ENCODE measurements at places on chromosomes 2 and 18.

GRCh38 chr2:235859651-235860050 lies 308.5 kb downstream of the GBX2 start:
- no peak for DNase-seq

GRCh38 chr2:98390571-98391476 lies 44.6 kb downstream of the CNGA3 start:
- no peak for DNase-seq

- DNase-seq, result no peak
Observed at GRCh38 chr2:1826226-1826905, 82.1 kb upstream of the PXDN start.

DNA sequence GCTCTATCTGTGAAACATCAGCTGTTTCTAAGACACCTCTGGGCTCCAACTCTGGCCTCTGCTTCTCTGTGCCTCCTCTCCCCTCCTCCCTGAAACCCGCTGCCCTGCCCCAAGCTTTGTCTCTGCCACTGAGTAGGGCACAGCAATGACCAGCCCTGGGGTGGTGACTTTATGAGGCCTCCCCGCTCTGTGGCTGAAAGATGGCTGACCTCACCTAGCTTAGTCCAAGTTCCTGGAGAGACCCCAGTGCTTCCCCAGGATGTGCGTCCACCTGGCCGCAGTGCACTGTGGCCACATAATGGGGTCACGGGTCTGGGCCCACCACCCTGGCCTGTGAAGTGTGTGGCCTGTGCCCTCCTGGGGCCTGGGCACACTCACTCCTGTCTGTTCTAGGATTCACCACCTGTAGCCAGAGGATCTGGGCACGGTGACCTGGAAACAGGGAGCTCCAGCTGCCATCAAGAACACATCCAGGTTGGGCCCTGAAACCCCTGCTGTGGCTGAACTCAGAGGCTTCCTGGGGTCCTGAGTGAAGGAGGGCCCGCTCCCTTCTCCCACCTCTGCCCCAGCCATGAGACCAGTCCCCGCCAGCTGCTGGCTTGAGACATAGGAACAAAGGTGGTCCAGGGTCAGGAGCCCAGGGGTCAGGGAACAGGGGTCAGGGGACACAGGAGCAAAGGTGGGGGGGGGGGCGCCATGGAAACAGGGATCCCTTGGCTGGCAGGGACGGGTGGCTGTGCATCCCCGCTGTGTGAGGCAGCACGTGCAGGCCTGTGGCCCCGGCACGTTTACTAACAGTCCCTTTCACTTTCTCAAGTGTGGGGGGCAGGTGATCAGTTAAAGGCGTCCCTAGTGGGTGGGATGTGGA lies 29.3 kb upstream of the OTOS start:
- no peak for DNase-seq

DNA sequence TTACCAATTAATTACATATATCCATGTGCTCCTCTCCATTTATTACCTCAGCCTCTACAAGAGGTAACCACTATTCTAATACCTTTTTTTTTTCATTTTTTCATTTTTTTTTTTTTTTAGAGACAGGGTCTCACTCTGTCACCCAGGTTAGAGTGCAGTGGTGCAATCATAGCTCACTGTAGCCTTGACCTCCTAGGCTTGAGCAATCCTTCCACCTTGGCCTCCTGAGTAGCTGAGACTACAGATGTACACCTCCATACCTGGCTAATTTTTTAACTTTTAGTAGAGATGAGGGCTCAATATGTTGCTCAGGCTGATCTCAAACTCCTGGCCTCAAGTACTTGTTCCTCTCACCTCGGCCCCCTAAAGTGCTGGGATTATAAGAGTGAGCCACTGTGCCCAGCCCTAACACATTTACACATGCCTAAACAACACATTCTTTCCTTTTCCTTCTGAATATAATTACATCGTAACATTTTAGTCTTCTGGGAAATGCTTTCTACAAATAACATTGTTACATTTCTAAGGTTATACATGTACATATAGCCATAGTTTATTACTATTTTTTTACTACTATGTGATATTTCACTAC lies 10.5 kb downstream of the PPIL3 start:
- no peak for DNase-seq

GRCh38 chr18:35778850-35779627 lies 193.4 kb upstream of the RMP24 start:
- no peak for DNase-seq

- DNase-seq, result no peak
Observed at GRCh38 chr2:119518401-119519056, 5.8 kb downstream of the SCTR start.

Measured in thymus (tissue), 14 donors.